ENCODE measurements at places on chromosomes 11 and 22. TPM values are rescaled to one million over a fixed set of nuclear protein-coding genes. Genes with fewer than 3 reads are reported as not detected.

DNA sequence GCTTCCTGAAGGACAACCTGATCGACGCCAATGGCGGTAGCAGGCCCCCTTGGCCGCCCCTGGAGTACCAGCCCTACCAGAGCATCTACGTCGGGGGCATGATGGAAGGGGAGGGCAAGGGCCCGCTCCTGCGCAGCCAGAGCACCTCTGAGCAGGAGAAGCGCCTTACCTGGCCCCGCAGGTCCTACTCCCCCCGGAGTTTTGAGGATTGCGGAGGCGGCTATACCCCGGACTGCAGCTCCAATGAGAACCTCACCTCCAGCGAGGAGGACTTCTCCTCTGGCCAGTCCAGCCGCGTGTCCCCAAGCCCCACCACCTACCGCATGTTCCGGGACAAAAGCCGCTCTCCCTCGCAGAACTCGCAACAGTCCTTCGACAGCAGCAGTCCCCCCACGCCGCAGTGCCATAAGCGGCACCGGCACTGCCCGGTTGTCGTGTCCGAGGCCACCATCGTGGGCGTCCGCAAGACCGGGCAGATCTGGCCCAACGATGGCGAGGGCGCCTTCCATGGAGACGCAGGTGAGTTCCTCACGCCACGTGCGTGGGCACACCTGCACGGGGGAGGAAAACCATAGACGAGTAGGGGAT, 1.5 kb downstream of the BCR start:
- DNase-seq: no peak

- DNase-seq: no peak
These were observed 5.4 kb downstream of the OR8B12 start for GRCh38 chr11:124538019-124538418.

- no peak for DNase-seq
These were observed 113.6 kb downstream of the DYNC2H1 start for GRCh38 chr11:103222806-103223205.

GRCh38 chr11:12150831-12151382, 40.5 kb downstream of the MICAL2 start:
- peak; percentile 61 for DNase-seq

- no peak for DNase-seq
These were observed 82.4 kb upstream of the CD44 start for GRCh38 chr11:35056391-35057093.

DNA sequence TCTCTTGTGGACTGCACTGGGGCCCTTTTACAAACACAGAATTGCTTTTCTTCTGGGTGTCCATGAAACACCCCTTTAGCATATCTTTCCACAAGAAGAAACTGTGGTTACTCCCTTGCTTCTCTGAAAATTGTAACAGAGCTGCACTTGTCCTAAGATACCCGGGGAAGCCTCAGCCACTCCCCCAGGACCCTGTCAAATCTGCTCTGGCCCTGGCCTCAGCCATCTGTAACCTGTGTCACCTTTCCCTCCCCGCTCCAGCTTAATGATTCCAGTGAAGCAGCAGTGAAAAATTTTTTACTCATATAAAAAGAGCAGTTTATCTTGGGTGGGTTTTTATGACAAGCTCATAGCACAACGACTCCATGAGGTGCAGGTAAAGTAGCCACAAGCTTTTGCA, 3.4 kb upstream of the DUSP18 start:
- no peak for DNase-seq

DNA sequence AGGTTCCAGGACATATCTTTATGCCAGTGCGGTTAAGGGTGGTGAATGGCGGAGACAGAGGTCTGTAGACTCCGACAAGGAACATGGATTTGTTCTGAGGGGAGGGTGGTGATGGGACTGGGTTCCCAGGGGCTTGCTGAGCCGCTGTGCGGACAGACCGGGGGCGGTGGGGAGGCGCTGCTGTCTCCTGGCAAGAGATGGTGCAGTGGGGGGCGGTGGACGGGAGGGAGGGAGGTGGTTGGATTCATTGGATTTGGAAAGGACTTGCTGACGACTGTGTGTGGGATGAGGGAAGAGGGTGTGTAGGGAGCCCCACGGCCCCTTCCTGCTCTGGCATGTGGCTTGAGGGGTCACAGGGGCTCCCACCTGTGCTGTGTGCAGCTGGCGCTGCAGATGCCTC, 43.2 kb downstream of the FLRT1 start:
- no peak for DNase-seq

DNA sequence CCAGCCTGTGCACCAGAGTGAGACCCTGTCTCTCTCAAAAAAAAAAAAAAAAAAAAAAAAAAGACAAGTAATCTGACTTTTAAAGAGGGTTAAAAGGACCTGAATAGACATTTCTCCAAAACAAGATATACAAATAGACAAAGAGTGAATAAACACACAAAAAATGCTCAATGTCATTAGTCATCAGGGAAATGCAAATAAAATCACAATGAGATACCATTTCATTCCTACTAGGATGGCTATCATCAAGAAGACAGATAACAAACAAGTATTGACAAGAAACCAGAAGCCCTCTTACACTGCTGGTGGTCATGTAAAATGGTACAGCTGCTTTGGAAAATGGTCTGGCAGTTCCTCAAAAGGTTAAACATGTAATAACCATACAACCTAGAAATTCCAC, 4.1 kb downstream of the RIC3 start:
- no peak for DNase-seq

- peak; percentile 61 for DNase-seq
These were observed 42.8 kb downstream of the TNRC6B start for GRCh38 chr22:40220316-40221054.

GRCh38 chr11:10518891-10519290, 22.1 kb downstream of the RNF141 start:
- DNase-seq: no peak

DNA sequence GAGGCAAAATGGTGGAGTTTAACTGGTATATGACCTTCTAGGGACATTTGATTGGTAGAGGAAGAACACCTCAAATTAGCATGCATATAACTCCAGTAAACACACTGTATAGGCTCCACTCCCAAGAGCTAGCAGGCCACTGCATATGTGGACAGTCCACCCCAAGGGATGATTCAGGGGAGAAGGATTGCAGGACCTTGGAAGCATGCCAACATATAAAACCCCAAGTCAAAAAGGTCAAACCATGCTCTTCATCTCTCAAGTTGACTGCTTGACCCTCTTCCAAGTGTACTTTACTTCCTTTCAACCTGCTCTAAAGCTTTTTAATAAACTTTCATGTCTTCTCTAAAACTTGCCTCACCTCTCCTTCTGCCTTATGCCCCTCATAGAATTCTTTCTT, 459.9 kb upstream of the CCDC179 start:
- DNase-seq: no peak

GRCh38 chr22:27751277-27752070, 50.1 kb downstream of the MN1 start:
- DNase-seq: no peak

- DNase-seq: peak; percentile 72
These were observed at the start of gene AMOTL1 for GRCh38 chr11:94767701-94768601. Gene AMOTL1, plus strand, starts transcription at chr11:94768356. Its CDS starts 156 bp downstream, at chr11:94768512.

DNA sequence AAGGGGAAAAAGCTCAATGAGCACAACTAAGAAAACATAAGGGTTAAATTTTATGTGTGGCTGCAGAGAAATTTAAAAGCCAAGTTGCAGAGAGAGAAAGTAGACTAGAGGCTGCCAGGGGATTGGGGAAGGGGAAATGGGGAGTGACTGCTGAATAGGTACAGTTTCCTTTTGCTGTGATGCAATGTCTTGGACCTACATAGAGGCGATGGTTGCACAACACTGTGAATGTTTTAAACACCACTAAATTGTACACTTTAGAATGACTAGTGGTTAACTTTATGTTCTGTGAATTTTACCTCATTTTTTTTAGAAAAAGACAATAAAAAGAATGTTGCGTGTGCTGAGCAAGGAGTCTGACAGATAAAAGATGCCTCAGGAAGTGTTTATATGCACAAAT, 36.5 kb downstream of the TENM4 start:
- DNase-seq: no peak

DNA sequence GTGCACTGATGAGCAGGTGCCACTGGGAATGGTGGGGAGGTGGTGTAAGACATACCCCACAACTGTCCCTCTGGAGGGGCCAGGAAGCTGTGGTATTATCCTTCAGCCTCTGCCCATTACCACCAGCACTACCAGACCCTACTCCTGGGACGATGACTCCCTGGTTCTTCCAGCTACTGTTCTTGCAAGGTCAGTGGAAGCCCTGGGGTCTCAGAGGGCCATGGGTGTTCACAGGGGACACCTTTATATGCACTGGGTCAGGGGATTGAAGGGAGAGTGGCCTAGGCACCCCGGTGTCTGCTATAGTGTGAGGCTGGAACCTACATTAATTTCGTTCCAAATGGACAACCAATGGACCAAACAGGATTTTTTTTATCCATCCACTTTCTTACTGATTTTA, 102.1 kb downstream of the RPS6KA4 start:
- DNase-seq: no peak

DNA sequence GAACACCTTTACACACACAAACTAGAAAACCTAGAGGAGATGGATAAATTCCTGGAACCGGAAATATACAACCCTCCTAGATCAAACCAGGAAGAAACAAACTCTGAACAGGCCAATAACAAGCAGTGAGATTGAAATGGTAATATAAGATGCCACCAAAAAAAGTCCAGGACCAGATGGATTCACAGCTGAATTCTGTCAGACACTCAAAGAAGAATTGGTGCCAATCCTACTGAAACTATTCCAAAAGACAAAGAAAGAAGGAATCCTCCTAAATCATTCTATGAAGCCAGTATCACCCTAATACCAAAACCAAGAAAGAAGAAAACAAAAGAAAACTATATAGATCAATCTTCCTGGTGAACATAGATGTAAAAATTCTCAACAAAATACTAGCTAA, 33.9 kb downstream of the PIWIL3 start:
- DNase-seq: no peak

DNA sequence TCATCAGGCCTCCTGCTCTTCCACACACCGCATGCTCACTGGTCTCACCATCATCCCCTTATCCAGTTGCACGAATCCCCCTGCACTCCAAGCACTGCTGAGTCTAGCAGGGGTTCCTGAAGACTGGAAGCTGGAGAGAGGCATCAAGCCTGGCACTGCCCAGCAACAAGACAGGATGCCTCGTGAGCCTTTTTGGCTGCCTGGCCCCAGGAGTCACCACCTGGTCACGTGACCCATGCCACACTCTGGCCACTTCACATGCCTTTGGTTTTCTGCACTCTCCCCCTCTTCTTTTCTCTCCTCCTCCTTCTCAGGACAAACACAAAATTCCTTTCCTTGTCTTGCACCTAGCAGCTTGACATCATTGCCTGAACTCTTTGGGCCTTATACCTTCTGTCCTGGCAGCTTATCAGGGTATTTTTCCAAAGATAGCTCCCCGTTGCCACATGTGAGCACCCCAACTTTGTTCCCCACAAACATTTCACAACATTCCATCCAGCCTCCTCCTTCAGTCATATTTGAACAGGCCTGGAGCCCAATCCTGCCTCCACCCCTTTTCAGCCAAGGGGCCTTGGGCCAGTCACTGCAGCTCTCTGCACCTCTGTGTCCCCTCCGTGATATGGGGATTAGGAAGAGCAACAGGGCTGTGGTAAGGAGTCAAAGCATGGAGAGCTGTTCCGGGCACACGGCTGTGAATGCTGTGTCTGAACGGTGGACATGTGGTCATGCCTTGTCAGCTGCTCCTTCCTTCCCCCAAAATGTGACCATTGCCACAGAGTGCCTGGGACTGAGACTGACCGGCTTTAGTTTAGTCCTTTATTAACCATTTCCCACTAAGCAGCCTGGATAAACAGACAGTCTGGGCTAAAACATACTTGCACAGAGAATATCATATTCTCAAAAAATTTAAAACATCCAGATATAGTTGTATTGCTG, 2.8 kb upstream of the PACSIN2 start:
- no peak for DNase-seq

DNA sequence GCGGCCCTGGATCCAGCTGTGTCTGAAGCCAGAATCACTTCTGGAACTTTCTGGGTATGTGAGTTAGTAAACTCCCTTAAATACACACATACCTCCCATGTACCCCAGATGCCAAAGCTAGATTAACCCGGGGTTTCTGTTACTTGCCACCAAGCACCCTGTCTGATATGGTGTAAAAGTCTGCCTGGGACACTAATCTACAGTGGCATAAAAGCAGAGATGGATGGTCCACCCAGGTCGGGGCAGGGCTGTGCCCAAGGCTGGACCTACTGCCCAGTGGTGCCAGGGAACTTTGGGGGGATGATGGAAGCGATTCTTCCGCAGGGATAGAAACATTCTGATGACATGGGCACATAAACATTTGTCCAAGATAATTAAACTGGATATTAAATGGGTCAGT, 12.7 kb downstream of the MRGPRF start:
- peak; percentile 58 for DNase-seq

- no peak for DNase-seq
These were observed 62.4 kb downstream of the OTOG start for GRCh38 chr11:17609291-17610084.

DNA sequence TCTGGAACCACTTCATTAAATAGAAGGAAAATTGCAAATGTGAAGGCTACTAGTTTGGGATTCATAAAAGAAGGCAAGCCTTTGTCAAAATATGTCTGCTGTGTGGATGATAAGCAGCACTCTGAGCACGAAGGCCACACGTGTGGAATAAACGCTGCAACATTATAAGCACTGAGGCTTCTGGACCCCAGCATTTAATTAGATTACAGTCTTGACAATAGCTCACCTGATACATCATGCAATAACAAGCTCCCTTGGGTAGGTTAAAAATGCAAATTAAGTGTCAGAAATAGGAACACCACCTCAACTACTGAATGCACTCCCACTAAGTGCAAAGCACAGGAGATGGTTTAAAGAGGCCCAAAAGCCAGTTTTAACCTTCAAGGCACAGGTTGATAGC, 179.3 kb downstream of the LARGE1 start:
- no peak for DNase-seq

DNA sequence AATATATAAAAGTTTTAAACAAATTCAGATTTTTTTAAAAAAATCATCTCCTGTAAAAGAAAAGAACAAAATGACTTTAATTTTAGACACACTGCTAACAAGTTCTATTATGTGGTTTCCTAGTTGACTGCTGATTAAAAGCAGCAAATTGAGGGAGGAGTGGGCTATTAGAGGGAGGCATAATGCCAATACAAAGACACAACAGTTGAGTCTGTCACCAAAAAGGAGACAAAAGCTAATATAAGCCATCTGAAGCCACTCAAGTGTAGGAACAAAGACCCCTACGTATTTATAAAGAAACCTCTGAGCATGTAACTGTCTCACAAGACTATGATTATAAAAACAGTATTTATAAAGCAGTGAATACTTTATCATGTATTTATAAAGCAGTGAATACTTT, 28.6 kb downstream of the TMEM123 start:
- DNase-seq: no peak

CNIH2 gene
- 2.8 TPM for total RNA-seq

MPZL3 gene
- not detected for total RNA-seq

ROM1 gene
- 10.4 TPM for total RNA-seq

OR8K5 gene
- not detected for total RNA-seq

IL10RA gene
- total RNA-seq: not detected

CSRP3 gene
- not detected for total RNA-seq

SLC36A4 gene
- 4.0 TPM for total RNA-seq

DAGLA gene
- total RNA-seq: 2.6 TPM

SUSD2 gene
- total RNA-seq: 0.05 TPM

PVALB gene
- not detected for total RNA-seq

UPK2 gene
- not detected for total RNA-seq

CPT1B gene
- total RNA-seq: 2.5 TPM

POU2F3 gene
- not detected for total RNA-seq
